AML-193 (cell line): ENCODE measurements at places on chromosomes 1 and 21.

DNA sequence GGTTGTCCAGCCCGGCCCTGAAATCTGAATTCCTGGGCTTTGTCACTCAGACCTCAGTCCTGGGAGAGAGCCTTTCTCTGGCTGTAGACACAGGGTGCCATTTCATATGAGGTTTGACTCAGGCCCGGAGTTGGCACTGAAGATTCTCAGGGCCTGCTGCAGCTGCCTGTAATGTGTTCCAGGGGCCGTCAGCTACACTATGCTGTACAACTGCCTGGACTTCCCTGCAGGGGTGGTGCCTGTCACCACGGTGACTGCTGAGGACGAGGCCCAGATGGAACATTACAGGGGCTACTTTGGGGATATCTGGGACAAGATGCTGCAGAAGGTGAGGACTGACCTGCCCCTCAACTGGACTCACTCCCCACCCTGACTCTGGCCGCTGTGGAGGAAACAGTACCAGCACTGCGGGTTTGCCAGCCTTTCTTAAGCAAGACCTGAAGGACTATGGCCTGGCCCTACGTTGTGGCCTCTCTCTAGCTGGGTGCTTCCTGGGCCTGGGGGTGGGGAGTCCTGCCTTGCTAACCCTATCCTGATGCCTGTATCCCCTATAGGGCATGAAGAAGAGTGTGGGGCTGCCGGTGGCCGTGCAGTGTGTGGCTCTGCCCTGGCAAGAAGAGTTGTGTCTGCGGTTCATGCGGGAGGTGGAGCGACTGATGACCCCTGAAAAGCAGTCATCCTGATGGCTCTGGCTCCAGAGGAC, 18.9 kb downstream of the FAAH start:
- no peak for DNase-seq

DNA sequence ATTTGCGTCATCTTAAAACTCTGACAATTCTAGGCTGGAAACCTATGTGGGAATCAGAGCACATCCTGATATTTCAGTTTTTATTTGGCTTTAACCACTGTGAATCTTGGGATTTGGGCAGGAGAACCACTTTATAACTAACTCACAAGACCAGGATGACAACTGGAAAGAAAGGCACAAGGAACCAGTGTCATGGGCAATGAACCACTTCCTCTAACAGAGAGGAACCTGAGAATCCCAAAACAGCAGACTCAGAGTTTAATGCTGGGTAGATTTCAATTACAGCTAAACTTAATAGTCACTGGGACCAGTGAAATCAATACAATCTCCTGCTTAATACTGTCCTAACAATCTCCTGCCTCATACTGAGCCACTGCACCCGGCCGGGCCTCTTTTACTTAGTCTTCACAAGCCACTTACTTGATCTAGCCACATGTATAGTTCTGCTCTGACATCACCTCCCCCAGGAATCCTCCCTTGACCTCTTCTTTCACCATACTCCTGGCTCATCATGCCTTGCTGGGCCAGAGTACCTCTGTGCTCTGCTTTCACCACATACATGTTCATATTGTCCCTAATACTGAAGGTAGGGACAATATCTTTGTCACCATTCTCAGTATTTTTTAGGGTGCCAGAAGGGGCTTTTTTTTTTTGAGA, 20.2 kb upstream of the SLFNL1 start:
- peak; percentile 18 for DNase-seq

- no peak for DNase-seq
Measured at GRCh38 chr1:245537992-245538391, 383.2 kb downstream of the KIF26B start.

GRCh38 chr1:225533238-225533637, 105.4 kb upstream of the LBR start:
- DNase-seq: no peak

GRCh38 chr1:161839591-161839990, 73.5 kb downstream of the ATF6 start:
- DNase-seq: no peak

- no peak for DNase-seq
Measured at GRCh38 chr21:45016406-45017038, 57.9 kb upstream of the ADARB1 start.
